ENCODE measurements at places on chromosomes 2 and 18.

- no peak for DNase-seq
Measured at GRCh38 chr2:198242093-198242492, 437.7 kb downstream of the PLCL1 start.

GRCh38 chr2:7015007-7015950, 98.1 kb downstream of the RNF144A start:
- DNase-seq = no peak

DNA sequence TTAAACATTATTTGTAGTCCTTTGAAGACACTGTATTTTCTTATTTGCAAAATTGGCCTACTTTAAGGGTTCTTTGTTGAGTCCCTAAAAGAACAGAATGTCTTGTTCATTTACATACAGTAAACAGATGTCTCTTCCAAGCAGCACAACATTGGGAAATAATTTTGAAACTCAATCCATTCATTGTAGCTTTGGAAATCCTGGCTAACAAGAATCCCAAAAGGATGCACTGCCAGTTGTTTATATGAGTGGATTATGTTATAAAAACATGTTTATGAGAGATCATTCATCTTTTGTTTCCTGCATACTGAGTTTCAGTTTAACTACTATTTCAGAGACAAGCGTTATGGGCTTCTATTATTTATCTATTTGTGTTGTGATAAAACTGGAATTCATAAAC, 499.3 kb downstream of the PID1 start:
- no peak for DNase-seq

GRCh38 chr2:121570667-121571055, 40.0 kb downstream of the RNU4ATAC start:
- no peak for DNase-seq

DNA sequence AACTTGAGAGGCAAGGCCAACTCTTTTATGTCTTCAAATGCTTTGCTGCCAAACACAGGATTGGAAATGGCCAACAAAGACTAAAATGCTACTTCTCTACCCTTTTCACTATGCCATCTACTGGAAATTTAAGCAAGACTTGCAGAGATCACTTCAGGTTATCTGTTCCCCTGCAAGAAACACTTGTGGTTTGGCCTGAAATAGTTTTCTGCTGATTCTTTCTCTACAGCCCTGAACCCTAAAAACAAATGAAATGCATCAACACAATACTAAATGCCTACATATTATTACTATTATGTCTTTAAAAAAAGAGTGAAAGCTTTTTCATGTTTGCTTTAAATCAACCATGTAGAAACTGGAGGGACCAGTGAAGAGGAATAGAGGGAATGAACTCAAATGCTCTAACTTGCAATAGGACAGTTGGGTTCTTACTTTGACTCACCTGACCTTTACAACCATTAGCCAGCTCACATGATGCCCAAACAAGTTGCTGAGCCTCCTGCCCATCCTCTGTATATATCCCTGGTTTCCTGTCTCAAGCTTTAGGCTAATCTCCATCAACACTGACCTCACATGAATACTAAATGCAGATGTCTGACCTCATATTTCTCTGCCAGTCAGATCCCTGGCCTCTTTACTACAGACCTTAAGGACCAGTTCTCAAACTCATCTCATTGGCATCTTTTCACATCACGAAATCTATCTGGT, 17.5 kb upstream of the ADAM17 start:
- DNase-seq = no peak

DNA sequence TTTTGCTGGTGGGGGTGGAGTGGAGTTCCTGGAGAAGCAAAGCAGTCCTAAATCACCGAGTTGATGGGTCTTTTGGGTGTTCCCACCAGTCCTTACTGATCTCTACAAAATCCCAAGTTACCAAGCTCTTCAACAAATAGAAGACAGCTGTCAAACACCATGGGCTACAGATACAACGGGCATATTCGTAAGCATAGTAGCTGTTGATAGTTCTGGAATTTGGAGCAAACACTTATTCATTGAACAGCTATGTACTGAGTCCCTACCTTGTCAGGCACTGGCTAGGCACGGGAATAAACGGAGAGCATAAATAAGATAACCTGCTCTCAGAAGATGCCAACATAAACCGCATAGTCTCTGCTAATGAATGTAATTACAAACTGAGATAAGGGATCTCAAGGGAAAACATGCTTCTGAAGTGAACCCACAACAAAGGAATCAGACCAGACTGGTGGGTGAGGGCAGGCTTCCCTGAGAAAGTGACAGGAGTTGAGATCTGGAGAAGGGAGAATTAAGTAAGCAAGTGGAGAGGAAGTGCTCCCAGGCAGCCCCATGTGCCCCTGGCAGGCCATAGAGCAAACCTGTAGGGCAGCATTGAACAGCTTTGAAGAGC, 947 bp upstream of the ANKRD44 start:
- DNase-seq = no peak

DNA sequence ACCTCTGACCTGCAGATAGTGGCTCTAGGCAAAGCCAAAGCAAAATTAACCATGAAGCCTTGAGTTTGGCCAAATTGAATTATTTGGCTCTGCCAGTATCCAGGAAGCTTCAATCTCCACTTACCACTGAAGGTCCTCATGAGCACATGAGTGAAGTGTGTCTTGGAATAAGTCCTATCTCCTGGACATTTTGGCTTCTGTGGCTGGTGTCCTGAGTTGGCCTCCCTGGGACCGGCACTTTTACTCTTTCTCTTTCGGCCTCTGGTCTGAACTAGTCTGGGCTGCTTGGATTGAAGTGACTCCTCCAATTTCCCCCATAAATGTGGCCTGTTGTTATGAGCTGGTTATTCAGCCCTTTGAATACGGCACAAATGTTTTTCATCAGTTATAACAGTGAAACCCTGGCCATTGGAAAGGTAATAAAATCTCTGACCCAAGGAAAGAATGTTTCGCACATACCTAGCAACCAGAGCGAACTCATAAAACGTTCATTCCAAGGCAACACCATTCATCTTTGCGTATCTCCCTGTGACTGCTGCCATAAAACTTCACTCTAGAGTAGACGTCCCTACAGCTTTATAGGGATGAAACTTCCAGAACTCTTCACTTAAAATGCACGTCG, 216.4 kb downstream of the LPIN1 start:
- DNase-seq = no peak

DNA sequence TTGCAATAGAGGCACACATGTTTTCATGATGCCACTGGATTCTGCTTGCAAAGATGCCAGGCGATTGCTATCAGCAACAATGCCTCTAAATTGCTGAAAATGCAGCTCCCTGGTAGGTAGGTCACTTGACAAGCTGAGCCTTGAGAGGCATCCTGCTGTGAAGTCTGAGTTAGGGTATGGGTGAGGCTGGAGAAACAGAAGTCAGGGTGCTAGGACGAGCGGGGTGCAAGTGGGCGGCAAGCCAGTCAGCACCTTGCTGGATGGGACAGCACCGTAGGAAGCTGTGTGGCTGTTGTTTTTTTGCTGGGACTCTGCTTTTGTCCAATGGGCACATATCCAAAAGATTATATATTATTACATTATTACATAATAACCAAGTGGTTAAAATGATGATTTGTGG, 10.5 kb upstream of the CLIP4 start:
- no peak for DNase-seq

DNA sequence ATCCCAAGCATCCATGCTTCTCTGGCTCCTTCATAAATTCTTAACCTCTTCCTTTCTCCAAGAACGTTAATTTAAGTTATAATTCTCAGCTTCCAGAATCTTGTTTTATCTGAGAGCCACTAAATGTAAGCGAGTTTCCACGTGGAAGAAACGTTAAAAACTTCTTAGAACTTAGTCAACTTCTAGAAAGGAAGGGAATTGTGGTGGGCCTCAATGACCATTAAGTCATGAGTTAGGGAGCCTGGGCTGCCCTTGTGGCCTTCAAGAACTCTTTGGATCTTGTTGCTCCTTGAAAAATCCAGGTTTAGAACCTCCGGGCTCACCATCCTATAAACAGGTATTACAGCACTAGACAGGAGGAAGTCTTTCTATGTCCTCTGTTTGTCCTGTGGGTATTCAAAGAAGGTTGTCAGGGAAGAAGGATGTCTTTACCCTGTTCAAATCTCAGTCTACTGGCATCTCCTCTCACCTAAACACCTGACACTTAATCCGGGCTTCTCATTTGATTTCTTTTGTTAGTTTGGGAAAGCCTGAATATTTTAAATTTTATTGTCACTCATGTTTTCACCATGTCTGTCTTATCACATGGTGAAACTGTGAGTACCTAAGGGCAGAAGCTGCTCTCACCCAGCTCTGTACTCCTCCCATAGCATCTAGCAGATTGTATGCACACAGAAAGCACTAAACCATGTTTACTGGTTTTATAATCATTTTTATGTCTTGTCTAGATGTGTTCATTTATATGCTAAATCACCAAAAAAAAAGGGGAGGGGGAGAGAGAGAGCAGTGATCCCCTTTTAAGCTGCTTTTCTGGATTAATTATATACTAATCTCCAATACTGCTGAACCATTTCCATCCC, 6.3 kb downstream of the RND3 start:
- DNase-seq = no peak

GRCh38 chr2:152475982-152476381, 141.0 kb downstream of the FMNL2 start:
- DNase-seq = no peak

DNA sequence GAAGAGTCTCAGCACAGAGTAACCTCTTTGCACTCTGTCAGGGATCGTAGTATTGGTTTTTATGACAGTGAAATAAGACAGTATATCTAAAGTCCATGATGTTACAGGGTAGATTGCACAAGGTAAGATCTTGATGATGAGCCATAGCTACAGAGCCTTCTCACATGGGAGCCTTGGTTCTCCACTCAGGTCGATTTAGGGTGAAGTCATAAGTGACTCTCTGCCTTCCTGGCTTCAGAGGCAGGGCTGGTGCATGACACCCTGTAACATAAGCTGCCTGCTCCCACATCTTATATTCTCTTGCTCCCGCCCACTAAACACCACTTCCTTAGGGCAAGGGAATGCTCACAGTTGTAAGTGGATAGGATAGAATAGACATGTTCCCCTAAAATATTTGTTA, 13.3 kb downstream of the DAPL1 start:
- DNase-seq = no peak

DNA sequence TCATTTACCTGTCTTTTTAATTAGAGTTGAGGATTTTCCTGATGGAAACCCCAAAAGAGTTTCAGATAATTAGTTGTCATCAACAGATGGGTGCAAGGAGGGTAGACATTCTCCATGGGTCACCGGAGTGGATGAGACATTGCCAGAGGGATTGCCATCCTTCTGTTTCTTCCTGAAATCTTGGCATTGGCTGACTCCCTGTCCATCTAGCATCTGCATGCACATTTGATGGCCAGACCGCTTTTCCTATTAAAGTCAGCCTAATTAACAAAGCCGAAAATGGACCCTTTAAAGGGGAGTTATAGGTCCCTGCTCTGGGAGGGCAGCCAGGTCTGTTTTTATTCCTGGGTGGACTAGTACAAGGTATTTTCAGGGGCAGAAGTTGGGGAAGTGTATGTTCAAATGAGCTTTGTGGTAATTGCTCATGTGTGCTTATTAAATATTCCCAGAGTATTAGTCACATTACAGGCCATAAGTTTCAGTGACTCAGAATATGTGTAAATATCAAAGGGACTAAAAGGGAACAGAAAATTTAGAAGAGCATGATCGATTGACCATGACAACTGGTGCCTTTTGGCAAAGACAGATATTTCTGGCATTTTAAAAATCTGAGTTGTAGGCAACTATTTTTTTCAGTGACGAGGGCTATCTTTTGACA, 209.8 kb downstream of the PHLPP1 start:
- no peak for DNase-seq

DNA sequence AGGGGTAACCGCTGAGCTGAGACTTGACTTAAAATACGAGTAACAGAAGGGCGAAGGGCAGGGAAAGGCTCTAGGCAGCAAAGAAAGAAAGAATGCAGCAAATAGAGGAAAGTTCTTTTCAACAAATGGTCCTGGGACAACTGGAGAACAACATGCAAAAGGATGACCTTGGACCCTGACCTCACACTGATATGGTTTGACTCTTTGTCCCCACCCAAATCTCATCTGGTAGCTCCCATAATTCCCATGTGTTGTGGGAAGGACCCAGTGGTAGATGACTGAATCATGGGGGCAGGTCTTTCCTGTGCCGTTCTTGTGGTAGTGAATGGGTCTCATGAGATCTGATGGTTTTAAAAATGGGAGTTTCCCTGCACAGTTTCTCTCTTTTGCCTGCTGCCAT, 33.9 kb downstream of the ST3GAL5 start:
- DNase-seq = no peak

- DNase-seq = no peak
Measured at GRCh38 chr18:7754725-7755181, 187.6 kb downstream of the PTPRM start.

DNA sequence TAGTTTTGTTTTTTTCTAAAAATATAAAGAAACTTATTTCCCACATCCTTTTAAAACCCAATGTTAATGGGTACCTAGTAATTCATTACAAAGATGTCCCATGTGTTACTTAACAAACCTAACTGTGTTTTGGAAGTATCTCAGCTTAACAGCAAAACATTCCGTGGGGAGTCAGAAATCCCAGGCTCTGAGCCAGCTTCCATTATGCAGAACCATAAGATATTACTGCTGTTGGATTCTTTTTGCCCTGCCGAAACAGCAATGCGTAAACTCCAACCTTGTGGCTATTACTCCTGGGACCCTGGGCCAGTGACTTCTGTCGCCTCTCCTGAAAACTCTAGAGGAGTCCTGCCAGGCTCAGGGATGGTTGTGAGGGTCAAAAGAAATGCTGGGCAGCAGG, 174.1 kb downstream of the UXS1 start:
- DNase-seq = no peak

DNA sequence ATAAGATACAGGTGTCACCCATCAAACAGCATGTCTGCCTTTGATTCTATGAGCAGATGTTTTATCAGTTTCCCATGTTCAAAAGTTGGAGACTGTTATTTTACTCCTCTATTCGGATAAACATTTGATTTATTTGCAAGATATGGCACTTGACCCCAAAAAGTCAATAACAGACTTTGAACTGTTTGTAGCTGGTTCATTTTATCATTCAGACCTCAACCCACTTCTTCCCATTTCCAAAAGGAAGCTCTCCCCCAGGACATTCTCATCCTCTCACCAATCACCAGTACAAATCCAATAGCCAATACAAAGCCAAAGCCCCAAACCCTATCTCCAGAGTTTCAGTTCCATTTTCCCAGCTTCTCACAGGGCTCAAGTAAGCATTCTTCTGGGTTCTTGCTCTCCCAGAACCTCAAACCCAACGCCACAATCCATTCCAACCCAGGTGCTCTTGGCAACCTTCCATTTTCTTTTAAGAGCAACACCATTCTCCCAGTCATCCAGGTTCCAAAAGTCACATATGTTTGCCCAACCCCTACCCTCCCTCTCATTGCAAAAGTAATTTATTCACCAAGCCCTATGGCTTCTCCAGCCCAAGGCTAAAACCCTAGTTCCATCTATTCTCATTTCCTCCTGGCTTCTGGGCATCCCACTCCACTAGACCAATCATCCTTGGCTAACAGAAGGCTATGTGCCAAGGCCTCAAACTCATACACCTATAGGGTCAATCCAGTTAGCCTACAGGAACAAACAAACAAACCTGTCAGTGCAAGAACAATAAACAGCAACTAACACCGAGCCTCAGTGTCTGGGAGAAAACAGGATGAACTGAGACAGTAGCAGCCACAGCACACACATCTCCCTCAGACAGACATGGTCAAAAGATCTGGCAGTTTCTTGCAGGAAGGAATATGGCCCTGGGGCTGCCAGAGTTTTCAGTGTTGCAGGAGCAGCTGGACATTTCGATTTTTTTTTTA, 9.2 kb downstream of the ACVR1 start:
- no peak for DNase-seq

- DNase-seq = no peak
Measured at GRCh38 chr2:111918383-111918806, 20.0 kb downstream of the MERTK start.
